Right forelimb (tissue), 1 donor: ENCODE measurements at places on chromosomes 12 and 14.

DNA sequence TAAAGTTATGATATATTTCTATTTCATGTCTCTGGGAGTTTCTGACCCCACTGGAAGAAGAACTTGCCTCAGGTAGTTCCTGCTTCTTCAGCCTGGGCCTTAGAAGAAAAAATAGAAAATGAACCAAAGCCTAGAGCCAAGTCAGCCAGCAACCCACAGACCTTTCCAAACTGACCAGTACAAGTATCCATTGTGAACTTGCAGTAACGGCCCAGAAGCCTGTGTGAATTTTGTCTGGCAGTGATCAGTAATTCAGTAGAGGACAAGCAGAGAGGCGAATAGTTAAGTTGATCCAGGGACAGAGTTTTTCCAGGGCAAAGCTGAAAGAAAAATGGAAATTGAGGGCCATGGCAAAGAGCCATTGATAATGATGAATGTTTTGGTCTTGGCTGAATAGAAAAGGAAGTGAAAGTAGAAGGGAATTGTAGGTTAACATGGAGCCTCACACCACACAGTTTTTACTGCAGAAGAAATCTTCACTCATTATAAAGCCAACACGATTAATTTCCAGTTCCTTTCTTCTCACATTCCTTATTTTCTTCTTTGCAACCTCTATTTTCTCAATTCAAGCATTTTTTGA, 311.8 kb downstream of the BTG1 start:
- no peak for DNase-seq

- no peak for DNase-seq
Measured at GRCh38 chr12:31887109-31887811, 72.0 kb upstream of the RESF1 start.

DNA sequence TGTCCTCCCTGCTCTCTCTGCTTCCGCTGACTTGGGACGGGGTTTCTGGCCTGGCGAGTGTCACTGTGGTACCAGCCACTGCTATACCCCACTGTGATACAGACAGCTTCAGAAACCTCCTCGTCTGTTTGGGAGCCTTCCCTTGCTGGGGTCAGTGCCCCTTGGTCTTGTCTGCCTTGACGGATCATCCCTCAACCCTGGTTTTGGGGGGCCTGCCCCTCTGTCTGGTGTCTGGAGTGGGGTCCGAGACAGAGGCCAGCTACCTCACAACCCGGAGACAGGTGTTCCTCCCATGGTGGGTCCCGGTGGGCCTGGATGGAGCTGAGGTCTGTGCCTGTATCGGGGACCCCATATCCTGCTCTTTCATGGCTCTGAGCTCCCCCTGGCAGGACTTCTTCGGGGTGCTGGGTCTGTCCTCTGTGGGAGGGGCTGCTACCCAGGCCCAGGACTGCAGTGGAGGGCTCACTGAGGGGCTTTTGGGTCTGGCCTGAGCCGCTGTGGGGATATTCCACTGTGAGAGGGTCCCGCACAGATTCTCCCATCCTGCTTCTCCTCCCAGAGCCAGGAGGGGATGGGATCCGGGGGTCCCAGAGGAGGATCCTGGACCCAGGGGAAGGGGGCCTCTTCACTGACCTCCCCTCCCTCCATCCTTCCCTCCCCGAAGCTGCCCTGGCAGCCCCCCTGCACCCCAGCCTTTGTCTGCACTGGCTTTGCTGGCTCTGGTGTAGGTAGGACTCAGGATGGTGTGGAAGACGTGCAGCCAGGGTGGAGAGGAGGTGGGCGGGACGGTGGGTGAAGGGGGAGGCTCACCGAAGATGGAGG, 365.5 kb downstream of the TMEM121 start:
- no peak for DNase-seq

GRCh38 chr12:52156757-52157565, 34.9 kb downstream of the KRT80 start:
- DNase-seq: peak; percentile 88

DNA sequence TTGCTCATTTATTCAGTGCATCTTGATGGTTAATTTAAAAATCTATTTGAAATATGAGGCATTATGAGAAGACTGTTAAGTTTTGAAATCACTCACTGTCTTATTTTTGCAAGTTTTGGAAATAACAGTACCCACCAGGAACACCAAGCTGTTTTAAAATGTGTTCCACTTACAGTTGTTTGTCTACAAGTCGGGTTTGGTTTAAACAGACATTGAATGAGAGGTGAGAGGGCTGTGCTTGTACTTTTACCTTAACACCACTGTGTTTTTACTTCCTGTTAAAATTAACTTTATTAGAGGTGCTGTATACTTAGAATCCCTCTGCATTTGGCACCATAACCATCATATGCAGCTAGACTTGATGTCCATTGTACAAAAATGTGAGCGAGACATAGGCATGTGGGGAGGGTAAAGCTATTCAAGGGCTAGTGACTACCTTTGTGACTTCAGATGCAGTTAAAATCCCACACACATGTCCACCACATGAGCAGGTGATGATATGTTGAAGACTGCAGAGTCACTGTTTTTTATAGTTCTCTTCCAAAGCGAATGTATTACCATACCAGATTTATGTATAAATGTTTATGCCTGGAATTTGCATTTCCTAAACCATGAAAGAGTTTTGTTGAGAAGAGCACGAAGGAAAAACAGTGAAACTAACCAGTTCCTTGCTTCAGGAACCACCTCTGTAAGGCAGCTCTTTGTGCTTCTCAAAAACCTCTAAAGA, 12.9 kb downstream of the ELK3 start:
- no peak for DNase-seq

- no peak for DNase-seq
Measured at GRCh38 chr12:124493809-124494750, 73.3 kb downstream of the NCOR2 start.

DNA sequence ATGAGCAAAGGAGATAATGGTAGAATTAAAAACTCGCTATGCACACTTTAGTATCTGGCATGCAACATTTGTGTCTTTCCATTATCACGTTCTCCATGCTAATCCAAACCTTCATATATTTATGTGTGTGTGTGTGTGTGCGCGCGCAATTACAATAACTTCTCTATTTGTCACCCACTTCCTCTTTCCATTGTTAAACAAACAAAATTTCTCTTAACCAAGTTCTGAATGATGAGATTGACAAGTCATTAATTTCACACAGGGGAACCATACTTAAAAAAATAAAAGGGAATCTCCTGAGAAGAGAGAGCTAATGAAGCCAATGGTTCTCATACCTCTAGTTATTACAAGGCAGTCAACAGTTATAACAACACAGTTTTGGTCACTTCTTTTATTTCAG, 575.9 kb upstream of the MDGA2 start:
- no peak for DNase-seq
